H7 (cell line): ENCODE measurements at places on chromosomes 5 and 9.
A peak's percentile ranks its signal among the peaks of the same experiment; 100 is the strongest.

DNA sequence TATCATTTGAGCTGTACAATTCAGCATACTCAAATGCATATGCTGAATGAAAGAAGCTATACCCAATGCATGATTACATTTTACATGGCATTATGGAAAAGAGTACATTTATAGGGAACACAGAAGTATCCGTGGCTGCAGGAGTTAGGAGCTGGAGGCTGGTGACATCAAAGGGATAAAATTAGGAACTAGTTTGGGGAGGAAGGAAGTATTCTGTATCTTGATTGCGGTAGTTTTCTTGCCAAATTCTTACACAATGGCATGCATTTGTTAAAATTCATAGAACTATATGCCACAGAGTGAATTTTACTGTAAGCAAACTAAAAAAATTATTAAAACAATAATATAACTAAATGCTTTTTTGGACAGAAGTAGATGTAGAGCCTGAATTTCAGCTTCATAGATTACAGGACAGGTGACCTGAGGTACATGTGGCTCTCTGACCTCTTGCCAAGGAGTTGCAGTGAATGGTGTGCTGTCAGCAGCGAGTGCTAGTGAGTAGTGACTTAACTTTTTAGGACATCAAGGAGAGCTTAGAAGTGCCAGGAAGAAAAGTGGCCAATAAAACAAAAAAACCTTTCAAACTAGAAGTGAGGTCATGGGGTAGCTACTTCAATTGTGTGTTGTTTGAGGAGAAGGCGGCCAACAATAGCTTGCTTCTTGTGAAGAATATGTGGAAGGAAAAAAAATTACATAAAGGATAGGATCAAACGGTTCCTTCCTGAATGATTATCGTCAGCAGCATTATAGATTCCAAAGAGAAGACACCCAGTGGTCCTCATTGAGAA lies 514.9 kb upstream of the CLINT1 start:
- no peak for DNase-seq

DNA sequence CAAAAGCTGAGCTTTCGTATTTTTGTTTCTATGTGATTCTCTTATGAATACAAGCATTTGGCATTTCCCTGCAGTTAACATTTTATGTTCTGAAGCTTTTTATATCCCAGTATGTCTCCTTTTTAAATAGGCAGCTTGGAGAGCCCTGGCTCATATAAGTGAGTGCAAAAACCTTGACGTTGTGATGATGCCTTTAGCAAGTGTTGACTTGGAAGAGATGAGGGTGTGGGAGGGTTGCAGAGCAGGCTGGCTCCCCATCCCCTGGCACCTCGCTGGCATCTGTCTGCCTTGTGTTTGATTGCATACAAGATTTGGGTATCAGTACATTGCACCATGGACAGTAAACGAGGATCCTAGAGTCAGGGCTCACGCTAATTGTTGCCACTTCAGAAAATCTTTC lies 42.1 kb upstream of the DIRAS2 start:
- no peak for DNase-seq

- peak; percentile 38 for DNase-seq
Measured at GRCh38 chr9:14561929-14562405, 131.3 kb downstream of the ZDHHC21 start.

- DNase-seq = no peak
Measured at GRCh38 chr9:29150606-29151005, 1577.3 kb upstream of the C9orf72 start.

GRCh38 chr9:114826431-114826830 lies 20.6 kb upstream of the TNFSF15 start:
- no peak for DNase-seq
